AG10803 (cell line): ENCODE measurements at places on chromosomes 13 and 19.
A peak's percentile ranks its signal among the peaks of the same experiment; 100 is the strongest.

DNA sequence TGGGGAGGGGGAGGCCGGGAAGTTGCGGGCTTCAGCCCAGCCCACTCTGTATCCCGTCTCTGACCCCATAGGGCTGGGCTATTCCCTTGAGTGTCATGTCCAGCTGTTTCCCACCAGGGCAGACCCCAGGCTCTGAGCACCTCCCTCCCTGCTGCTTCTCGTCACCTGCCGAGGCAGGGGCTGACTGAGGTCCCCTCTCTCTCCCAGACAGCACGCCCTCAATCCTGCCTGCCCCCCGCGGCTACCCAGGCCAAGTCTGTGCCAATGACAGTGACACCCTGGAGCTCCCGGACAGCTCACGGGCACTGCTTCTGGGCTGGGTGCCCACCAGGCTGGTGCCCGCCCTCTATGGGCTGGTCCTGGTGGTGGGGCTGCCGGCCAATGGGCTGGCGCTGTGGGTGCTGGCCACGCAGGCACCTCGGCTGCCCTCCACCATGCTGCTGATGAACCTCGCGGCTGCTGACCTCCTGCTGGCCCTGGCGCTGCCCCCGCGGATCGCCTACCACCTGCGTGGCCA, 625 bp downstream of the F2RL3 start:
- DNase-seq = no peak

DNA sequence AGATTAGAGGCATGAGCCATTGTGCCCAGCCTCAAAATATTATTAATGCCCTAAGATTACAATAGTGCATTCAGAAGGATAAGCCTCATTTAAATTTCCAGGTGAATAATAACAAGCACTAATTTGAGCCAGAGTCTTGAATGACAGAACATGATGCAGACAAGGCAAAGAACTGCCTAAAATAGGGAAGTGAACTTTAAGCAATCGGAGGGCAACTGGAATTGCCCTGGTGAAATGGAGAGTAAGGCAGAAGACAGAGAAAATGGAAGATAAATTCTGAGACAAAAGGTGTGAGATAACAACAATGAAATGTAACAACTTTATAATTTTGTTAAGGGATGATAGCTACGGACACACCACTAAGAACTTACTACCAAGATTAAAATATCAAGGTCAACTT, 199.9 kb downstream of the DIAPH3 start:
- DNase-seq = no peak

GRCh38 chr13:88248393-88248792, 577.2 kb downstream of the SLITRK5 start:
- no peak for DNase-seq

DNA sequence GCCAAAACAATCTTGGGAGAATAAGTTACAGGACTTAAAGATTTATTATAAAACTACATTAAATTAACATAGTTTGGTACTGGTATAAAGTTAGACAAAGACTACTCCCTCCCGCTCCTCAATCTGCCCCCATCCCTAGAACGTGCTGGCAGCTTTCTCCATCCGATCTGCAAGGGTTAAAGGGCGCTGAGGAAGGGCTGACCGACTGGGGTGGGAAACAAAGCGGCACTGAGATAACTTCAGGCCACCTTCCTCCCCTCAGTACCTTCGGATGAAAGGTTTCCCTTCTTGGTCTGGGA, 790 bp upstream of the SUGT1 start:
- no peak for DNase-seq

DNA sequence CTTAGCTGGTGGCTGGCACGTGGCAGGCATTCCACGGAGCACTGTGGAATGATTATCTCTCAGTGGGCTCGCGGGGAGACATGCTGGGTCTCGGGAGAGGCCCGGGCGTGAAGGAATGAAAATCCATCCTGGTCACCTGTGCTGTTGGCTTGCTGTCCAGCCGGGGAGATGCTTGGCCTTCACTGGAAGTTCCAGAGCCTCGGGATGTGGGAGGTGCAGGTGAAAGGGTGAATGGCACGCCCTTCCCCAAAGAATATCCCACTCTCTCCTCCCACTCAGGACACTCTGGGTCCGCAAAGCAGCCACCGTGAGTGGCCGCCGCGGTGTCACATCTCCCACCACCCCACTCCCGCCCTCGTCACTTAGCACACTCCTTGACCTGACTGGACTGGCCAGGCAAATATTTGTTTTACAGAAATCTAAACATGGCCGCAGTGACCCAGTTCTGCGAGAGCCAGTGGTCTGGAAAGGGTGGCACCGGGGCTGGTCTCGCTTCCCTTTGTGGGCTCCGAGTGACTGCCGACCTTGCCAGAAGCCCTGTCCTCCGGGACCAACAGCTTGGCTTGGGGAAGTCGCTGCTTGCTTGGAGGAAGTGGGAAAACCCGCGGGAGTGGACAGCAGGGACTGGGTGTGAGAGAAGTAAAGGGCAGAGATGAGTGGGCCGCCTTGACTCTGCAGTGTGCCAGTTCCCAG, 8.0 kb downstream of the DPP9 start:
- no peak for DNase-seq

GRCh38 chr13:33261387-33262061, 24.0 kb downstream of the STARD13 start:
- no peak for DNase-seq

GRCh38 chr13:76928456-76928855, 19.9 kb upstream of the ACOD1 start:
- DNase-seq = no peak

DNA sequence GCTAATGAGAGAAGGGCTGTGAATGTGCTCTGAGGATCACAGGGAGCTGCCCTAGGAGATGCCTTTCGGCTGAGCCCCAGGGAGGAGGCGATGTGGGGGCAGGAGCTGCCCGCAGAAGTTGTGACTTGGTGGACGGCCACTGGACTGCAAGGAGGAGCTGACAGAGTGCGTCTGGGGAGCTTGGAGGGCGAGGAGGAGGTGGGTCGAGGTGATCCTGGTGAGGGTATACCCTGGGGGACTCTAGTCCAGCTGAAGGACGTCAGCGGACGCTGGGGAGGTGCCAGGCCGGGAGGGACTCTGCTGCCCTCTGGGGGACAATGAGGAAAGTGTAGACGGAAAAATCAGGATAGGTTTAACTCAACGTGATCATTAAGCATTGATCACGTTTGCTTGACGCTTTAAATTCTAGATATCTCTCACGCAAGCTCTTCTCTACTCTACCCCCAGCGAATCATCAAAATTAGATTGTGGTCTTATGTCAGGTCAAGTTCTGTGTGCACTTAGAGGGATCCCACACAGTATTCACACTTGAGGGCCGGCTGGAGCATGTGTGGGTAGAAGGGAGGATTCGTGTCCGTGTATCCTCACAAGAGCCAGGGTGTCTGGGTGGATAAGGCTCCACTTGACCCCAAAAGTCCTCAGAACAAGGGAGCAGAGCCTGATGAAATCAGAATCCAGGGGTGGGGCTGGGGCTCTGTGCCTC, 3.3 kb upstream of the CEACAM7 start:
- DNase-seq = no peak

DNA sequence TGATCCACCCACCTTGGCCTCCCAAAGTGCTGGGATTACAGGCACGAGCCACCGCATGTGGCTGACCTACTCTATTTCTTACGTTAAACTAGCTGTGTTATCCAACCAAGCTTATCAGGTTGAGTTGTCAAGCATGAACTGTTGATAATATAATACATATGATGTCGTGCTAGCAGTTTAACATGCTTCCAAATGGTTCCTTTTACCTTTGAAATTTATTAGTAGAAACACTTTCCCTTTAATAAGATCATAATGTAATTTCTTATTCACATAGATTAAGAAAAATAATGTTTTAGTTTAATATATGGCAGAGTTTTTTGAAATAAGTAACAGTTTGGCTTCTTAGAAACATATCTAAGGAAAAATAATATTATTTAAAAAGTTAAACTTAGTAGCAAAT, 34.4 kb upstream of the VWA8 start:
- DNase-seq = no peak

- DNase-seq = peak; percentile 80
These were observed 1.2 kb upstream of the EEF2 start for GRCh38 chr19:3986260-3987041.

DNA sequence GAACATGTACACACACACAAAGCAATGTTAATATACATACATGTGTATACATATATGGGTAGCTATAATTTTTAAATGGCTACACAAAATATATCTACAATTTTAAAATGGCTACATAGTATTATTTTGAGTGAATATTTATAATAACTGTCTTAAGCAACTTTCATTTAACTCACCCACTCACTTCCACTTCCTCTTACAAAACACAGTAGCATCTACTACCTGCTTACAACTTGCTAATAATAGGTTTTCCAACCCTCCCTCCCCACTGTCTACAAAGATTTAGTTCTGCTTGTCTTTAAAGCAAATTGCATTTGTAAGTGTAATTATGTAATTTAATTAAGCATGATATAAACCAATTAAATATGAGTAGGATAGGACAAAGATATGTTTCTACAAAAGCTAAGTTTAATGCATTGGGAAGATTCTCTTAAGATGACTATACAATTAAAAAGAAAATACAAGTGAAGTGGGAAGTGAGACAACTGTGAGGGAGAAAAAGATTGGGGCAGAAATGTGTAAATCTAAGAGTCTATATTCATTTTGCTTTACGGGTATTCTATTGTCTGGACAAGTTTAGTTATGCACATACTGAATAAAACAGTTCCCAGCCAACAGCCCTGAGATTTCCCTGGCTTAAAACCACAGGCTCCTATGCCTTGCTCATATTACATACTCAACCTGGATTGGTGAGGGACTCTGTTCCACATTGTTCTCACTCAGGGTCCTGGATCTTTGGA, 583.1 kb downstream of the EFNB2 start:
- DNase-seq = no peak

GRCh38 chr13:100589178-100589725, 663 bp upstream of the GGACT start:
- no peak for DNase-seq

GRCh38 chr13:27393101-27393500, 31.3 kb upstream of the GTF3A start:
- DNase-seq = peak; percentile 25

DNA sequence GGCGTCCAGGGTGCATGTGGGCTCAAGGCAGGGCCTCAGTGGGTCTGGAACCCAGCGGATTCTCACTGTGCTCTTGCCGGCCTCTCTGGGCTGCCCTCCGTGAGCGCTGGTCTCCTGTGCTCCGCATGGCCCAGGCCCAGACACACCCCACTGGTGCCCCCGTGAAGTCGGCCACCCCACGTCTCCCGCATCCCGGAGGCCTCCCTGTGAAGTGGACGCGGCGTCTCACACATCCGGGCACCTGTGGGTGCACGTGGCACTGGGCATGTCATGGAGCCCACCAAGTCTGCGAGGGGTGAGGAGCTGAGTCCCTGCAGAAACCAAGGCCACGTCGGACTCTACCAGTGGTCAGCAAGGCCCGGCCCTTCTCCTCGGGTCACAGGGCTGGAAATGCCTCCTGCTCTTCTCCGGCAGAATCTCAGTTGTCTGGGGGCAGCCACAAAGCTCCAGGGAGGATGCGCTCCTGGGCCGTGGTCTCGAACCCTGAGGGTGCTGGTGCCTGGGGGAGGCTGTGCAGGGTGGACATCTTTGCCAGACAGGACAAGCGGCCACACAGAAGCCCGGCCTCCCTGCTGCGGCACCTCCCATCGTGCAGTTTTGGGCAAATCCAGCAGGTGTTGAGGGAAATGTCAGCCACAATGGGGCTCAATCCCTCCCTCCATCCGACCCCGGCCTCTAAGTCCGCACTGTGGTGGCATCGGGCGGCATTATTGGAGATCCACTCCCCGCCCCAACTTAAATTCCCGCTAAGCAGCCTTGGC, 2.2 kb downstream of the C13orf46 start:
- DNase-seq = no peak

- peak; percentile 28 for DNase-seq
These were observed 12.7 kb downstream of the FOXO1 start for GRCh38 chr13:40653527-40654318.

DNA sequence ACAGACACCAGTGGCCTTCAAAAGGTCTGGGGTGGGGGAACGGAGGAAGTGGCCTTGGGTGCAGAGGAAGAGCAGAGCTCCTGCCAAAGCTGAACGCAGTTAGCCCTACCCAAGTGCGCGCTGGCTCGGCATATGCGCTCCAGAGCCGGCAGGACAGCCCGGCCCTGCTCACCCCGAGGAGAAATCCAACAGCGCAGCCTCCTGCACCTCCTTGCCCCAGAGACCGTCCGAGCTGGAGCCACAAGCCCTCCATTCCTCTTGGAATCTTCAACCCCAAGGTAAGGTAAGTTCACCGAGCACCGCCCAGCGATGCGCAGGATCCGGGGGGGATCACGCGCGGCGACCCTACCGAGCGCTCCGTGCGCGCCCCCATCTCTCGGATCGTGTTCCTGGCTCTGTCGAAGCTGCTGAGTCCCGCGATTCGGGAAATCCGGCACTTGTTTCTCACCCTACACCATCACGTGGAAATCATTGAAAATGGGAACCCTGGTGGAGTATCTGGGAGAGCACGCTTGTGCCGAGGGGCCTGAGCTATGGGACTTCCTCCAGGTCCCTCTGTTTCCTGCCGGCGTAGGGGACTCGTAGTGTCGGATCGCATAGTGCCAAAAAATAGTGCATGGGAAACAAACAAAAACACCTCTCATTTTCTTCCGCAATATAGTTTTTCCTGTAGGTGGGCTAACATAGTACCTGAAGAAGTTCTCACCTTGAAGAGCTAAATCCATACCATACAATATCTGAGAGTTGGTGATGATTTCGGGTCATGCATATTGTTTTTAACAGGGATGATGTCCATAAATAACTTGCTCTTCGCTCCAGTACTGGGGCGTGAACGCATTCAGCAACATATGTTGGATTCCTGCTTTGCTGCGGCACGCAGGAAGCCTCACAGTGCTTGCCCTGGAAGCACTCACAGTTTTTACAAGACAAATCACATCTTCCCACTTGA, 9.3 kb downstream of the PDX1 start:
- DNase-seq = no peak

DNA sequence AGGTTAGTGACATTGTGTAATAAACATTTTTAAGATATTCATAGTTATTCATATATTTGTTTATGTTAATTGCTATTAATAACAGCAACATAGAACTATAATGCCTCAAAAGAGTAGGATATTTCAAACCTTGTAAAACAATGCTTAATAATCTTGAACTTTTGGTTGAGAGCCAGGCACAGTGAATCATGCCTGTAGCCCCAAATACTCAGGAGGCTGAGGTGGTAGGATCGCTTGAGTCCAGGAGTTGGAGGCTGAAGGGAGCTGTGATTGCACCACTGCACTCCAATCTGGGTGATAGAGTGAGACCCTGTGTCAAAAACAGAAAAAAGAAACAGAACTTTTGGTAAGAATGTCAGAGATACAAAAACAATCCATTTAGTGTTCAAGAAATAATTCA, 213.9 kb upstream of the SLITRK1 start:
- DNase-seq = peak; percentile 2

- no peak for DNase-seq
These were observed 4.4 kb downstream of the C13orf46 start for GRCh38 chr13:113969311-113969972.
